ENCODE measurements at places on chromosomes 1 and 21.
A peak's percentile ranks its signal among the peaks of the same experiment; 100 is the strongest.

- DNase-seq, result no peak
Measured at GRCh38 chr1:201999625-202000238, 10.7 kb upstream of the ELF3 start.

DNA sequence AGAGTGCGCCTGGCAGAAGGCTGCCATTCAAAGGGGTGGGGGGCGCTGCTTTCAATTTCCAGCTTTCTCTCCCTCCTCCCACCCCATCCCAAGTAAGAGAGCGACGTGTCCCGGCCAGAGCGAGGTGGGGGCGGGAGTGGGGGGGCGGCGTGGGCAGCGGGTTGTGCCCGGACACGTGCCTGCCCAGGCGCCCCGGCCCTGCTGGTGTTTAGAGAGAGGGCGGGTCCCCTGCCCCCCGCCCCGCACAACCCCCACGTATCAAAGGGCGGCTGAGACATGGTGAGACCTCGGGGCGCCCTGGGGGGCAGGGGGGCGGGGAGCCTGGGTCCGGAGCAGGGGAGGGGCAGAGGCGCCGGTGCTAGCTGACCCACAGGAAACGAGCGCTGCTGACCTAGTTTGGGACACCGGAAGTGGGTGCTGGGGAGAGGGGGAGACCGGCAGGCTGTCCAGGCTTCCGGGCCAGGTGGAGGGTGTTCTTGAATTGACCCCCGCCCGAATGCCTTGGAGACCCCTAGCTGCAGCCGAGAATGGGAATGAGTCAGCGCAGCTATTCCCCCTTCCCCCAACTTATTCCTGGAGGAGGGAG, 1.3 kb downstream of the ZBTB7B start:
- peak; percentile 69 for DNase-seq

DNA sequence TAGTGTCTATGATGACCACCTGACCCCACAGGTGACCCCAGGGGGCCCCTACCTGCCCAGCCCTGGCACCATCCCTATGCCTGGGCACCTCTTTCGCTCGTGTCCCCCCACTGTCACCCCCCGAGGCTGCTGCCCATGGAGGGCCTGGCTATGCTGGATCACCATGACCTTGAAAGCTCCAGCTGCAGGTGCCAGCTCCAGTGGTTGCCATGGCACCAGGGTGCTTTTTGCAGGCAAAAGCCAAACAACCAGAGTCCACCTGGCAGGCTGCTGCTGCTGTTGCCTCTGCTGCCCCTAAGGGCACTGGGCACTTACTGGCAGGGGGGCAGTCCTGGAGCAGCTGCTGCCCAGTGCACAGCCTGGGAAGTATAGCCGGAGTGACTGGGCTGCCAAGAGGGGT, 21.7 kb downstream of the ETNK2 start:
- DNase-seq, result no peak

DNA sequence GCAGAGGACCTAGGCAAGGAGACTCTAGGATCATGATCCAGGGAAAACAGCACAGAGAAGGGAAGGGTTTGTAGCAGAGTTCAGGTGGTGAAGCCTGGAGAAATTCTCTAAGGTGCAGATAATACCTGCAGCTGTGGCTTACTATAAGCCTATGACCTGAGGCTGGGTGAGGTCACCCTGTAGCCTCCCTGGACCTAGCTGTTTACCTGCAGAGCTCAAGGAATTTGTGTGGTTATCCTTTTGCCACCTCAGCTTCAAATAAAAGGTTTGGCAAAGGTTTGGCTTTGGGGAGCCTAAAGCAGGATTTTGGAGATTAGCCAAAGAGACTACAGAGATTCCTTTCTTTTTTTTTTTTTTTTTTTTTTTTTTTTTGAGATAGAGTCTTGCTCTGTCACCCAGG, 79.5 kb upstream of the ZNF648 start:
- no peak for DNase-seq

Data from fibroblast of the conjunctiva (primary cell).